Fibroblast of the conjunctiva (primary cell): ENCODE measurements at places on chromosomes 5 and 9.

DNA sequence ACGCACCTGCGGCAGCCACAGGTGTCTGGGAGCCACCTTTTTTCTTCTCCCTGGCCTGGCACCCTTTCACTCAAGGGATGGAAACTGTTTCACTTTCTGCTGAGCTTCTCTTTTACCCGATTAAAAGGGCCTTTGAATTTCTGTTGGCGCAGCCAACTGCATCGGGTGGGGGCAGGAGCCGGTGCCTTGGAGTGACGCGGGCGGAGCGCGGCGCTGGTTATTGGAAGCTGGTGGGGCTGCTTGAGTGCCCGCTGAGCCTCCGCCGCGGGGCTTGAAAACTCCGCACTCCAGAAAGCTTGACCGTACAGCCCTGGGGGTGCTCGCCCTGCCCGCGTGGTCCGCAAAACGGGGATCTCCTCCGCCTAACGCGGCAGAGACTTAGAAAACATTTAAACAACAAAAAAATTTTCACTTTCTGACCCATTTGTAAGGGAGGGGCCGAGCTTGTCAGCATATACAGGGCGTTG is 52.0 kb upstream of the TJP2 start:
- DNase-seq = peak; percentile 30

DNA sequence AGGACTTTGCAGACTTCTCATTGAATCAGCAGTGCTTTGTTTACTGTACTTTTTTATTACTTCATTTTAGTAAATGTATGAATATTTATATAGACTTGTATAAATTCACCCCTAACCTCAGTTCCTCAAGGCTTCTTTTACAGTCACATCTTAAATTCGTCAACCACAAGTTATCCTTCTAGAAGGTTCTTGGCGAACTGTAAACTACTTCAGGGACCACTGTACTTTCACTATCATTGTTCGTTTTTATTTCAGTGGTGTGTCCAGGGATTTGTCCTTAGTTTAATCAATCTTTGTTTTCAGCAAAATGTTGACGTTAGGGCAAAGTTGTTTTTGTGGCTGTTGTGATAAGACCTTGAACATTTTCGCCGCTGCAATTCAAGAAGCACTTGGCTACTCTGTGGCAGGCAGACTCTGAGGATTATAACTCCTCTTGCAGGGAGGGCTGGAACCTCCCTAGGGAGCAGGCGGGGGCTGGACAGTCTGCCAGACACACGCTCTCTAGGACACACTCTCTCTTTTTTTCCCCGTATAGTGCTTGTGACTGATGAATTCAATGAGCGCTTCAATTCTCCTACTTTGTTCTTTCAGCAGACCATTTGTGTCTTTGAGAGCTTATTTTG is 252.8 kb downstream of the FBXL7 start:
- DNase-seq = peak; percentile 20

GRCh38 chr9:104575456-104575855 is 6.5 kb downstream of the OR13C8 start:
- DNase-seq = peak; percentile 5

- DNase-seq = peak; percentile 27
Measured at GRCh38 chr9:111926421-111926875, 29.8 kb downstream of the UGCG start.

DNA sequence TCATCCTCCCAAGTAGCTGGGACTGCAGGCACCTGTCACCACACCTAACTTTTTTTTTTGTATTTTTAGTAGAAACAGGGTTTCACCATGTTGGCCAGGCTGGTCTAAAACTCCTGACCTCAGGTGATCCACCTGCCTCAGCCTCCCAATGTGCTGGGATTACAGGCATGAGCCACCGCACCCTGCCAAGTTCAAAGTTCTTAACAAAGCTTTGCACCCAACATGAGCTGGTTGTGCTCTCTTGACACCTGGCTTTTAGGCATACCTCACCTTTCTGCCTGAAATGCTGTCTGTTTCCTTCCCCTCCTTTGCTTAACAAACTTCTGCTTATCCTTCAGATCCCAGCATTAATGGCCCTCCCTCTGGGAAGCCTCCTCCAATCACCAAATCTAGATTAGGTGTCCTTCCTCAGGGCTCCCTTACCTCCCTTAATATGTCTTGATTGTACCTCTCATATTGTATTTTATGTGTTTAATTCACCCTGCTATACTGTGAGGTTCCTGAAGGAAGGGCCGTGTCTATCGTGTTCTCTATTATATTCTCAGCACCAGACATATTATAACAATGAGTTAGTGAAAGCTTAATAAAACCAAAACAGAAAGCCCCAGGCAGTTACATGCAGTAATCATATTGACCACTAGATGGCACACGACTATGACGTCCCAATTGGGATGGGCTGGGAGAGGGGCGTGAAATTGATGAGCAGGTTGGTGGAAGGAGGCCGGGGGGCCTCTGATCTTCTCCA is 62.9 kb upstream of the PPARGC1B start:
- DNase-seq = no peak

- DNase-seq = no peak
Measured at GRCh38 chr9:34796924-34797323, 87.0 kb upstream of the CCL21 start.

DNA sequence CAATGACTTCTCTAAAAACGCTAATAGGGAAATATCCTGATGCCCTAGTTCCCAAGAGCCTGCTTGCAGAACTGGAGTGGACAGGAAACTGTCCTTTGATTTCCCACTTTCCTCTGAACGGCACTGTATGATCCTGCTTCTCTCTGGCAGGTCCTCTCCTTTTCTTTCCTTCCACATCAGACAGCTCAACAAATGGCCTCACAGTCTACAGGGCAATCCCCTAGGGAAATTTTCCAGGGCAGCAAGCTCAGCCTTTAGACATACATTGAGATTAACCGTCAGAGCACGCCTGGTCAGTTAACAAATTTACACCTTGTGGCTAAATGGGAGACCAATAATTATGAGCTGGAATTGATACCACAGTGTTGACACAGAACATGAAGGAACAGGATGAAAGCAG is 164.9 kb downstream of the SLC24A2 start:
- DNase-seq = no peak
